Right ventricle myocardium superior (tissue), 1 donor: ENCODE measurements at places on chromosomes 11 and 22. TPM values are rescaled to one million over a fixed set of nuclear protein-coding genes. Genes with fewer than 3 reads are reported as not detected.

The OR52E8 gene
- total RNA-seq: not detected

The IRF7 gene
- 7.5 TPM for total RNA-seq

The NOX4 gene
- 1.7 TPM for total RNA-seq

The H19 gene
- 420 TPM for total RNA-seq

GRCh38 chr11:73245461-73245860 lies 26.7 kb upstream of the P2RY6 start:
- no peak for DNase-seq

GRCh38 chr22:45832959-45833580 lies 143.9 kb downstream of the WNT7B start:
- DNase-seq: no peak

DNA sequence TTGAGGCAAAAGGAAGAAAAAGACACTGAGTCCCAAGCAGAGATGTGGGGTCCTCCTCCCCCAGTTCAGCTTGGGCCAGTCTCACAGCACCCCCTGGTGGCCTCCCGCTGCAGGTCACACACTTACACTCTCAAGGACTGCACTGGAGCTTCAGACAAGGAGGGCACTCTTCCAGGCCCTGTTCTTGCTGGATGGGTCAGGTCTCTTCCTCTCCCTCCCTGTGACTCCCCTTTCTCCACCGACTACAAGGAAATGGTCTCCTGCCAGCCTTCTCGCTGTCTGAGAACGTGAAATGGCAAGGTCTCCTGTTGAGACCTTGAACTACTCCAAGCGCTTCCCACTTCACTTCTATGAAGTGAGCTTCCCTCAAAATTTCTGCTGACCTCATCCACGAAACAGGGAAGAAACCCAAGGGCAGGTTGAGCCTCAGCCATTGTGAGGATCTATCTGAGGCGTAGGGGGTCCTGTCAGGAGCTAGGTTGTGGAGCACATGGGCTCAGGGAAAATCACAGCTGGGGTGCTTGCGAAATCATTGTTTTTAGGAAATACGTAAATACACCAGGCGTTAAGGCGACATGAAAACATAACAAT lies 11.2 kb upstream of the IGLL1 start:
- DNase-seq: peak; percentile 69

DNA sequence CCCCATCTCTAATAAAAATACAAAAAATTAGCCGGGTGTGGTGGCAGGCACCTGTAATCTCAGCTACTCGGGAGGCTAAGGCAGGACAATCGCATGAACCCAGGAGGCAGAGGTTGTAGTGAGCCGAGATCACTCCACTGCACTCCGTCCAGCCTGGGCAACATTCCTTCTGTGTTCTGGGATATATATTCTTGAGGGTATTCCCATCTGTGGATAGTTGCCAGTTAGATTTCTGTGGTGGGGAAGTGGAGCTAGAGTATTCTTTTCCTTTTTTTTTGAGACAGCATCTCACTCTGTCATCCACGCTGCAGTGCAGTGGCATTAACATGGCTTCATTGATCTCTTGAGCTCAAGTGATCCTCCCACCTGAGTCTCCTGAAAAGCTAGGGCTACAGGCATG lies 9.1 kb upstream of the ZNF74 start:
- DNase-seq: no peak

DNA sequence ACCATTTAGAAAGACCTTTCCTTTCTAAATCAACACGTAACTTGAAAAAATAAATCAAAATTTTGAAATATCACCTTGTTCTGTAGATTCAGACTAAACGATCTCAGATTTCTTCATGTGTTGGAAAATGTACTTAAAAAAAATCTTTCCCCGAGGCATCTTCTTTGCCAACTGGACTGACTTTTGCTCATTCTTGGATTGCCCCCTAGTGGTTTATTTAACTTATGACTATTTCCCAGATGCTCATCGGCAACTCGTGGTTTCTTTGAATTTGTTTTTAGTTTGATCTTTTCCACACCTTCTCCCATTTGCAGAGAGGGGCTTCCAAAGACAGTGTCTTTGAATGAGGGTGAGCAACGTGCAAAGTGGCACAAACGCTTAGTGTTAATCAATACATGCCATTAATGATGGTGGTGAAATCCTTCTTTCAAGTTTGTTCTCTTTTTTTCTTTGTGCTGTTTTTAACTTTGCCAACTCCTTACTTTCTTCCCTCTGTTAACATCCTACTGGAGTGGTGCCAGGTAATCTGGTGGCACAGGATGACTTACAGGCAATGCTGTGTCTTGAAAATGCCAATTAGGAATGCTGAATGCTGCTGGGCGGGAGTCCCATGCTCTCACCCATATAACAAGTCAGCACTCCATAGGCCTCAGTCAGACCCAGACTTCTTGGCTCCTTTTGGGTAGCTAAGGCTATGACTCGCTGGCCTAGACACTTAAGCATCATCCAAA lies 18.3 kb downstream of the PRSS23 start:
- DNase-seq: no peak

GRCh38 chr11:71563406-71563805 lies 2.0 kb upstream of the KRTAP5-10 start:
- no peak for DNase-seq

DNA sequence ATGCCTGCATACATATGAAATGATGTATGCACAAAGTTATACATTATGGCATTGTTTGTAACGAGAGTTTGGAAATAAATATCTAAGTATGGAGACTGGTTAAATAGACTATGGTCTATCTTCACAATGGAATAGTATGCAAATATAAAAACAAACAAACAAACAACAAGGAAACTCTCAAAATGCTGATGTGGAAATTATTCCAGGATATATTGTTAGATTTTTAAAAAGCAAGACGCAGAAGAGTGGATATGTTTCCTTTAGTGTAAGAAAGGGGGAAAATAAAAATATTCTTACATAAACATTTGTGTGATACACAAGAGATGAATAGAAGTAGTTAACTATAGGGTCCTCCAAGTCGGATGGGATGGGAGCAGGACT lies 10.8 kb upstream of the CRKL start:
- DNase-seq: no peak

GRCh38 chr11:117980280-117980679 lies 5.9 kb upstream of the IL10RA start:
- no peak for DNase-seq

GRCh38 chr11:119758291-119758690 lies 29.3 kb upstream of the NECTIN1 start:
- no peak for DNase-seq
